ENCODE measurements at places on chromosomes 7 and 10.
A peak's percentile ranks its signal among the peaks of the same experiment; 100 is the strongest.

- DNase-seq: peak; percentile 55
Measured at GRCh38 chr10:77173615-77174461, 463.8 kb downstream of the KCNMA1 start.

- DNase-seq: peak; percentile 55
Measured at GRCh38 chr7:156612930-156613329, 27.6 kb upstream of the RNF32 start.

DNA sequence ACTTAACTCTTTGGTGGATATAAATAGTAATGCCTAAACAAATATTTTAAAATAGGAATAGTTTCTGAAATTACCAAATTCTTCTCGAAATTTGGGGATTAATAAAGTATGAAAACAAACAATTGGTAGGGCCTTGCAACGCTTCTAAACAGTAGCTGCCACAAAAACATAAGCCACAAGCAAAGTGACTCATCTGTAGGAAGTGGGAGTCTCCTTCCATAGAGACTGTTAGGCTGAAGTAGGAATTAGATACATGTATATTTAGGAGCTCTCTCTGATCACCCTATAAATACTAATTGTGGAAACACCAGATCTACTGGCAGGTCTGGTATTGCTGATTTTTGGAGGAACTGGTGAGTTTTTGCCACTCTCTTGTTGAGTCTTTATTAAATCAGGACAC lies 5.7 kb upstream of the LMOD2 start:
- no peak for DNase-seq

GRCh38 chr7:4650433-4651047 lies 31.6 kb upstream of the FOXK1 start:
- no peak for DNase-seq

DNA sequence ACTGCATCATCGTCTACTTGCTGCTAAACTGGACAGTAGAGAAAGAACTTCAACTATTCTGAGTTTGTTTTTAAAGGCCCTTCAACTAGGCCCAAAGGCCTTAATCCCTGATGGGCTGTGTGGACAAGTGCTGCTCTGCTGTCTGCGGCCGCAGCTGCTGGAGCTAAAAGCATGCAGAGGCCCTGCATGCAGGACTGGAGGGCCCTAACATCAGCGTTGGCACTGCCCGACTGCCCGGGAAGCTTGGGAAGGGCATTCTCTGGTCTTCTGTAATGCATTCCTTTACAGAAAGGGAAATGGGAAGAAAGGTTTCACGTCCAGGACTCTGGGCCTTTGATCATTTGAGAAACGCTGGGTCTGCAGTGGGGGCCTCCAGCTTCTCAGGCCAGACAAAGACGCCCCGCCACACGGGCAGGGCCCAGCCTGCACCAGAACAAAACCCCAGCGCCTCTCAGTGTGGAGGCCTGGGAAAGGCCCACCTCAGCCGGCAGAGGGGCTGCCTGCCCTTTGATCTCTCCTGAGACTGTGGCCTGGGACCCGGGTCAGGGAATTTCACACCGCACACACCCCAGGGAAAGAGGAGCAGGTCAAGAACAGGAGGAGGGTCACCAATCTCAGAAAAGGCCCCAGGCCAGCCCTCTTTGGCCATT lies 229.3 kb downstream of the DNAJB6 start:
- no peak for DNase-seq

DNA sequence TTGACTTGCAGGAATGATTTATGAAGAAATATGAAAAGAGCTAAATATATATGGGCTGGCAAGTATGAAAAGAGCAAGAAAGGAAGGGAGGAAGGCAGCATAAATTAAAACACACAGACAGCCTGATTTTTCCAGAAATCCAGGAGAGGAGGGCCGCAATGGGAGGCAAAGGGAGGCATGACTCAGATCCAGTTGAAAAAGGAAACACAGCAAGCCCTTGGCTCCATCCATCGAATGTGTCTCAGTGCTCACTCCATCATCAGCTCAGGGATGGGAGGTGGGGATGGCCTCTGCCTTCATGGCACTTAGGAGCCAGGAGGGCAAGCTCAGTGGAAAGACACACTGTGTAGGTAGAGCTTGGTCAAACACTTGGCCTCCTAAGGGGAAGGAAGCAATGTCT lies 75.7 kb upstream of the PDZD8 start:
- DNase-seq: no peak

GRCh38 chr10:74765465-74765975 lies 60.9 kb upstream of the KAT6B start:
- no peak for DNase-seq

GRCh38 chr7:118794419-118794818 lies 569.9 kb downstream of the ANKRD7 start:
- DNase-seq: no peak

DNA sequence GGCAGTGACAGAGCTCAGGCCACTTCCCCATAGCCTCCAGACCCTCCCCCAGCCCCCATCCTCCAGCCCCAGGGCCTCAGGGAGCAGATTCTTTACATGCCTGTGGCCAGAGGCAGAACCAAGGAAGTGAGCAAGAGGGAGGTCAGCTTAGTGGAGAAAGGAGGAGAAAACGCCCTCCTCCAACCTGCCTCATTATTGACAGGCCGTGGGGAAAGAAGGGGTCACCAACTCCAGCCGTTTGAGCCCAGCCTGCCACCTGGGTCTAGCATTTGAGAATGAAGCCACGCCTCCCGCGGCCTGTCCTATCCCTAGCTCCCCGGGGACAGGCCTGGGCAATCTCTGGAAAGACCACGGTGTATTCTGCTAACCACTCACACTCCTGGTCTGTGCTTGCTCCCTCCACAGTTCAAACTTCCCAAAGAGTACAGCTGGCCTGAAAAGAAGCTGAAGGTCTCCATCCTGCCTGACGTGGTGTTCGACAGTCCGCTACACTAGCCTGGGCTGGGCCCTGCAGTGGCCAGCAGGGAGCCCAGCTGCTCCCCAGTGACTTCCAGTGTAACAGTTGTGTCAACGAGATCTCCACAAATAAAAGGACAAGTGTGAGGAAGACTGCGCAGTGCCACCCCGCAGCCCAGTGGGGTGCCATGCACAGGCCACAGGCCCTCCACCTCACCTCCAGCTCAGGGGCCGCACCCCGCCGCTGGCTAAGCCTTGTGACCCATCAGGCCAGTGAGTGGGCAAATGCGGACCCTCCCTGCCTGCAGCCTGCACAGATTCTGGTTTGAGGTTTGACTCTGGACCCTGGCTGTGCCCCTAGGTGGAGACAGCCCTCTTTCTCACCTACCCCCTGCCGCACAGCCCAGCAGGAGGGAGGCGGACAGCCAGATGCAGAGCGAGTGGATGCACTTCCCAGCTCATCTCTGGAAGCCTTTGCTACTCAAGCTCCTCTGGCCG lies 14.3 kb upstream of the TRIM8 start:
- DNase-seq: no peak

GRCh38 chr7:151351027-151351426 lies 9.4 kb downstream of the NUB1 start:
- no peak for DNase-seq

GRCh38 chr10:74888962-74889661 lies 62.7 kb downstream of the KAT6B start:
- no peak for DNase-seq

GRCh38 chr10:78969719-78970118 lies 99.0 kb upstream of the ZMIZ1 start:
- no peak for DNase-seq

DNA sequence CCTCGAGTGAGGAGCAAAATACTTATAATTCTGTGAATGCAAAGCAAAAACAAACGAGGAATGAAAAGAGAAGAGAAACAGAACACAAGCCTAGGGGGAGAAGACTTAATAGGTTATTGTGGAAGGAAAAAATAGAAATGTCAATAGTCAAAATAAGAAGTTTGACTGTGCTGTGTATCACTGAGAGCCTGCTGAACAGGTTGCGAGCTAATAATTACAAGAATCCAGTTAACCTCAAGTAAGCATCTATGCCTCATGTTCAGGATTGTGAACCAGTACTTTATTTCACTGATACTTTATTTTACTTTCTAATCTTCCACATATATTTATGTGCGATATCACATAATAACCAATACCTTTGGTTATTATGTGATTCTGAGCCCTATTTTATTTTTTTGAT lies 316.7 kb downstream of the OTUD1 start:
- DNase-seq: no peak
